ENCODE measurements at places on chromosomes 13 and 19.

DNA sequence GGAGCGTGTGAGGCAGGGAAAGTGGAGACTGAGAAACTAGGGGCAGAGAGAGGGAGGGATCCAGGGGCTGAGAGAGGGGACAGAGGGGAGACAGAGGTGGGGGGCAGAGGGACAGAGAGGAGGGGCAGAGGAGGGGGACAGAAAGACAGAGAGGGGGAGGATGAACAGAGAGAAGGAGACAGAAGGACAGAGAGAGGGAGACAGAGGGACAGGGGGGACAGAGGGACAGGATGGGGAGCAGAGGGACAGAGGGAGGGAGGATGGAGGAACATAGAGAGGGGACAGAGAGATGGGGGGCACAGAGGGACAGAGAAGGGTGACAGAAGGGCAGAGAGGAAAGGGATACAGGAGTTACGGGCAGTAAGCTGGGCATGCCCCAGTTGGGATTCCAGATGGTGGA lies 14.7 kb upstream of the NANOS2 start:
- no peak for DNase-seq

- no peak for DNase-seq
These were observed 48.0 kb upstream of the WASF3 start for GRCh38 chr13:26509491-26509890.

DNA sequence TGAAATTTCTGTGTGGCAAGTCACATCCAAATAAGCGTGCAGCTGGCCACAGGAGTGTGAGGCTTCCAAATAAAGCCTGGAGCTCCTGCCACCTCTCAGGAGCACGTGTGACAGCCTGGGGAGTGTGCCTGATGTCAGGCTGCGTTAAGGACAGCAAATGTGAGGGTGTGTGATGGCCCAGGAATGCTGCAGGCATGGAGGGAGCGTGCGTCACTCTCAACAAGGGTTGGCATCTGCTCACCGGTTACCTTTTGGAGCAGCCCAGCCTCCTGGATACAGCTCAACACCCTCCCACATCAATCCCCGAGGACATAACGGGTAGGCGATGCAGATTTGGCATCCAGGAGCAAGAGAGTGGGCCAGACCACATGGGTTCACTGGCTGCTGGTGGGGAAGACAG lies 19.0 kb downstream of the NUMBL start:
- DNase-seq: no peak

- DNase-seq: no peak
These were observed 804 bp downstream of the ZNF708 start for GRCh38 chr19:21328406-21328805.

DNA sequence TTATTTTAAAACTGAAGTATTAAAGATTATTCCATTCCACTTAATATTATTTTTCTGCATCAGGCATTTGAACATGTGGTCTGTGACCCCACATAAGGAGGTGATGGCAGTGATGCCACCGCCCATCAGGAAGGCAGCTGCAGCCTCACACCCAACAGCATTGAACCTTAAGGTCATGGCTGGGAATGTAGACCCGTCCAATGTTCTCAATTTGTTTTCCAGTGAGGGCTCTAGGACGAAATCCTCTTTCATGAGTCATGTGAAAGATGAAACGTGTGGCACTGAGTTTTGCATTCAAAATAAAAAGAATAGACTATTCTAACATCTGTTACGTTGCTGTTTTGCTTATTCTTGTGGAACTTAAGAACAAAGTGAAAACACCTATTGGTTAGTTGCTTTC lies 74.5 kb upstream of the ANKRD10 start:
- DNase-seq: no peak

GRCh38 chr13:54016542-54016941 lies 987.9 kb downstream of the OLFM4 start:
- no peak for DNase-seq

Data from GM04503 (cell line).